NCI-H1417 (cell line): ENCODE measurements at places on chromosomes 2 and 18.

DNA sequence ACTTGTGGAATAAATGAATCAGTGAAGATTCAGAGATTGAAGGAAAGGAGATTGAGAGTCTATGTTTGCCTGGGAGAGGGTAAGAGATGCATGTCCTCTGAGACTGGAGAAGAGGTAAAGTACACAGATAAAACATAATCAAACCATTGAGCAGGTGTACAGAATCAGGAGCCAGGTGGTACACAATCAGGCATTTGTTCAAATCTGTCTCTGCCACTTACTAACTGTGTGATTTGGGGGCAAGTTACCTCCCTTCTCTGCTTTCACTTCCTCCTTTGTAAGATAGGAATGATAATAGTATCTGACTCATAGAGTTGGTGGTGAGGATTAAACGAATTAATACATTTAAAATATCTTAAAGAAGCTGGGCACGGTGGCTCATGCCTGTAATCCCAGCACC, 94.0 kb downstream of the CDK15 start:
- DNase-seq, result no peak

DNA sequence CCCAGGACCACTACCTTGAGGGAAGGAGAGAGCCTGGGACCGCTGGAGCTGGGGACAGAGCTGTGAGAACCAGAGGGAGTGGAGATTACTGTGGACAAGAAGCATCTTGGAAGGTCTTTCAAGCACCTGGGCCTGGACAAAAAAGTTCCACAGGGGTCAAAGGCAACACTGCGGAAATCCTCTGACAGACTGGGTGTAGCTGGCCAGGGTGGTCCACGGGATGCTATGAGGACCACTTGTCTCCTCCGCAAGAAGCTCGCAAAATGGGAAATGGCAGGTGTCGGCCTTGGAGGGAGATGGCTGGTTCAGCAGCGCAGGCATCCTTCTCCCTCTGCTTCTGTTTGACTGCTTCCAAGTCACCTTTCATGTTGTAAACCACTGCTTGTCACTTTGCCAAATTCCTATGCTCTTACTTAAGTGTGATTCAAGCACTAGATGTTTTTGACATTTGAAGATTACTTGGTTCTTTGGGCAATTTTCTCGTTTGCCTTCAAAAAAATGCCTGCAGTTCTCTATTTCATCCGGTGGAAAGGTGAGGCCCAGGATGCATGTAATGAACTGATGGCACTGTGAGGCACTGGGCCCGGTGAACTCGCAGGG, 27.7 kb downstream of the KLHL29 start:
- no peak for DNase-seq

- DNase-seq, result no peak
Observed at GRCh38 chr2:161208527-161209139, 48.4 kb downstream of the TANK start.

GRCh38 chr18:32771871-32772580, 797 bp downstream of the KLHL14 start:
- DNase-seq, result no peak

DNA sequence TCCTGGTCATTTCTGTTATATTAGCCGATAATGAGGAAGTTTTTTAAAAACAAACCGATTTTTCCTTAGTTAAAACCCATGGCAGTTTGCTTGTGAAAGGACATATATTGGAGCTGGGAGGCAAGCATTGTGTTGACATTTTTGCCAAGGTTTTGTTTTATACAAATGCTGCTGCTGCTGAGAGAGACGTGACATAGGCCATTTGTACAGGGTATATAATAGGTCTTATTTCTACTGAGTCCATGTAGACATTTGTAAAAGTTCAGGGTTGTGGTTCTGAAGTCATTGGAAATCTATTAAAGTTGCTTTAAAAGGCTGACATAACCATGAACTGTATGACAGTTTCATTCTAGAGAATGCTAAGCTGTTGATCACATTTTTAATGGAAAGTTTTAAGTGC, 424.0 kb upstream of the FANCL start:
- DNase-seq, result no peak

DNA sequence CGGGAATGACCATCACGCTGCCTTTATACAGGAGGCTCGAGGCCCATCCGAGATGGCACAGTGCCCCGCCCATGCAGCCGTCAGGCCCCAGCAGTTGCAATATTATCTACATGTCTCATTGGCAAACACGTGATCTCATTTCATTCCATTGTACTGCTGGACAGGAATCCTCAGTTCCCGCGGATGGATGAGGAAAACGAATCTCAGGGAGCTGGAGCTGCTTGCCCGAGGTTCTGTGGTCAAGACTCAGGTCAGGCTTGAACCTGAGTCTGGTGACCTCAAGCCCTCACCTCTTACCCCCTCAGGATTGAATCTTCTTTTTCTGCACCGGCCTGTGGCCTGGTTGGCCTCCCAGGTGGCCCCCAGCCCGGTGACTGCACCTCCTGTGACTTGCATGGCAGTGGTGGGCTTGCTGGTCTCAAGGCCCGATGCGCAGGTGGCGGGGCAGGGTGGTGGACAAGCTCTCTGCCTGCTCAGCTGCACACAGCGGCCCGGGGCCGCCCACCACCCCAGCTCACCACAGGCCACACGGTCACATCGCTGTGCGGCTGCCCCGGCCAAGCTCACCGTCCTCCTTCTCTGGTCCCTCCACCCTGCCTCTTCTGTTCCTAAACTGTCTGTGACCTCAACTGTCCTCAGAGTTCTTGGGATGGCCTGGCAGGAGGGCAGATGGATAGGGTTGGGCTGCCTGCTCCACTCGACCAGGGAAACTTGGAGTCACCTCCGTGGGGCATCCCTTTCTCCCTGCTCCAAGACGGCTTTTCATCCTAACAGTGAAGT, 52.0 kb upstream of the HS6ST1 start:
- DNase-seq, result no peak

DNA sequence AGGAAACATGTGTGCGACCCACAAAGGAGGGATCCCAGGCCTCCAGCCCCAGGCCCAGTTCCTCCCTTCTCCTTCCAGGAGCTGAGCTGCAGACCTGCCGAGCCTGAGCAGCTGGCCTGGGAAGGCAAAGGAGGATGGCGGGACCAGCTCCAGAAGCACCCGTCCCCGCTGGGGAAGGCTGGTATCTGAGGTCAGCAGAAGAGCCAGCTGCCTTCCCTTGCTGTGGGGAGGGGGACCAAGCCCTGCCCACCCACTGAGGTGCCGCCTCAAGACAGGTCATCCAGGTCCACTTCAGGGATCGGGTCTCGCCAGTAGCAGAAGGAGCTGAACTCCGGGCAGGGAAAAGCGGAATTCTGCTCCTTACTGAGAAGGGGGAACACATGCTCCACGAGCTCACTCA, 73.2 kb downstream of the EMILIN2 start:
- DNase-seq, result no peak

DNA sequence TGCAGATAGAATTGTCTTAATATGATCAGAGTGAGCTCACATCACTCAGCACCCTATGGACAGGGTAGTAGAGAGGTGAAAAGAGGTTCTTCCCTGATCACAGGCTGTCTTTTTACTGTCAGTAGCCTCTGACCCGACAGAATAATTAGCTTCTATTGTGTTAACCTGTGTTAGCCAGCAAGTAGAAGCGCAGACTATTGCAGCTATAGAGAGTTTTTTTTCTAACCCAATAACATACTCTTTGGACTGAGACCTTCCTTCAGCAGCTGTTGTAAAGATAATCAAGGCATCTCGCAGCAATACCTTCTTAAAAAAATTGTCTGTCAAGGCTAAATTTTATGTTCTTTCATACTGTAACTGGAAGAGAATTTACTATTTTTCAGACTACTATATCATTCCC, 670.4 kb downstream of the ADCYAP1 start:
- DNase-seq, result no peak

DNA sequence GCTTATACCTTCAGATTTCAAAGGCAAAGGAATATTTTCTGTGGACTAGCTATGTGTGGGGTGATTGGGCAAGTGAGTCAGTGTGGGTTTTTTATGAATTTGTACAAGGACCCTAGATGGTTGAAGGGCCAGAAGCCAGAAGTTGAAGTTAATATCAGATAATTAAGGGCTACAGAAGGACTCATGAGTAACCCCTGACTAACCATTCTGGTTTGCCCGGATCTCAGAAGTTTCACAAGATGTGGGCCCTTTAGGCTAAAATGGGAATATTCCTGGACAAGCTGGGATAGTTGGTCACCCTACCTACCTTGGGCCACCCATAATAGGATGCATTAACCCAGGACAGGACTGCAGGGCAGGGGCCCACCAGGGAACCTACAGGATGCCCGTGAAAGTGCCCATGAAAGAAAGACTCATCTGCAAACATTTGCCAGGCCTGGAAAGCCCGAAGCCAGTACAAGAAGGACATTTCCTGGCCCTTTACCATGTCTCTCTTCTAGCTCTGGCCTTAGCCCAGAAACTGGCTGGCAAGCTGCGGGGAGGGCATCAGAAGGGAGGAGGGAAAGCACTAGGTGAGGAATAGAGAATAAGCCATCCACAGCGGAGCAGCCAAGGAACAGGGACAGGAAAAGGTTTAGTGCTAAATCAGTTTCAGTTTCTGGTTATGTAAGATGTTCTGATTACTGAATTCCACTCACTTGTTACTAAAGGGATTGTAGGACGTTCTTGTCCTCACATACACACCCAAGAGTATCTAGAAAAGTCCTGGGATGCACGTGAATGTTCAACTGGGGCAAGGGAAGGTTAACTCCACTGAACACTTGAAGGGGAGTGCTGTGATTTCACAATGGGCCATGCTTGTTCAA, 33.6 kb downstream of the GCG start:
- DNase-seq, result no peak

GRCh38 chr18:49625021-49625691, 63.3 kb downstream of the LIPG start:
- no peak for DNase-seq

DNA sequence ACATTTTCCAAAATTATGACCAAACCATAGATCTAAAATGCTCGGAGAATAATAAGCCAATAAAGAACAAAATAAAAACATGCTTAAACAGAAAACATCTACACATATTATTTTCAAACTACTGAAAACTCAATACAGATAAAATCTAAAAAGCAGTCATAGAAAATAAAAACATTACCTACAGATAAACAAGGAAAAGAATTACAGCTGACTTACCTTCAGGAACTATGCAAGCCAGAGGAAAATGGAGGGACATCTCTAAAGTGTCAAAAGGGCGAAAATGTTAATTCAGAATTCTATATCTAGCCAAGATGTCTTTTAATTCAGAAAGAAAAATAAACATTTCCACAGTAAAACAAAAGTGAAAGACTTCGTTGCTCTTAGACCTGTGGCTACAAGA, 112.9 kb upstream of the GYPC start:
- no peak for DNase-seq

DNA sequence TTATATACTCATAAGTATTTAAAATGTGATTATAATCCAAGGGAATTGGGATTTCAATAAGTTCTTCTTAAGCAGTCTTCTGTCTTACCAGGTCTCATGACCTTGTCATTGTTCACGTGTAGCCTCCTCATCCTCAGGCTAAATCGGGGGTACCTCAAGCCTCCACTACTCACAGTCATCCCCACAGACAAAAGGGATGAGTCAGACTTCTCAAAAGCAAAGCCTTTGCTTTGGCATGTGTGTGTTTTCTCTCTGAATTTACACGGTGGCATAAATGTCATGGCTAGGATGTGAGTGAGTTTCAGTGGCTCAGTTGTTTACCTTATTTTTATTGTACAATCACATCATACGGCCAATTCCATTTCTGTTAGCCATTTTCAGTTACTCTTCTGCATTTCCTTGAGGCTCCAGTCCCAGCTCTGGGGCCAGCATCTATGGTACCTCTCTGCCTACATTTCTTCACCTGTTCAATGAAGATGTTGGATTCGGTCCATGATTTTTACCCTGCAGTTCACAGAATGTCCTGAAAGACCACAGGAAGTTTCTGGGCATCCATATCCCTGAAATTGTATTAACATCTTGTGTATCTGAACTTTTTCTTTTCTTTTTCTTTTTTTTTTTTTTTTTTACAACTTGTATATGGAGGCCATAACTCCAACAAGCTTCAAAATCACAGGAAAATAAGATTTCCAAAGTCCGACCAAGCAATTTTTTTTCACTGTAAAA, 195.3 kb downstream of the FHOD3 start:
- DNase-seq, result no peak

GRCh38 chr2:26396734-26397298, 4.9 kb upstream of the DRC1 start:
- no peak for DNase-seq

- no peak for DNase-seq
Observed at GRCh38 chr2:175929850-175930249, 72.2 kb downstream of the LNPK start.

DNA sequence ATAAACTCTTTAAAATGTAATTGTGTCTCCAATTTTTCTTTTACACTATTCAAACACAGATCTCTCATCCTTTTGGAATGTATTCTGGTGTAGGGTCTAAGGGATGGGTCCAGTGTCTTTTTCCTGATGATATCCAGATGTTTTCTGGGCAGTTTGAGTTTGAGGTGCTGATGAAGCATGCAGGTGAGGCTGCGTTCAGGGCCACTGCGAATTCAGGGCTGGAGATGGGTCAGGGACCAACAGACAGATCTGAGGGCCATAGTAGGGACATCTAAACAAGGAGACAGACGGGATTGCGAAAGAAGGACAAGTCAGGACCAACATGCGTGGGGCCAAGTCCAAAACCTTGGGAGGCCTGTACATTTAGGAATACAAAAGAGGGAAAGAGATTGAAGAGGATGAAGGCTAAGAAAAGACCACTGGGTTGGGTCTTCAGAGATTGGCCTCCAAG, 70.2 kb downstream of the ACAA2 start:
- DNase-seq, result no peak

DNA sequence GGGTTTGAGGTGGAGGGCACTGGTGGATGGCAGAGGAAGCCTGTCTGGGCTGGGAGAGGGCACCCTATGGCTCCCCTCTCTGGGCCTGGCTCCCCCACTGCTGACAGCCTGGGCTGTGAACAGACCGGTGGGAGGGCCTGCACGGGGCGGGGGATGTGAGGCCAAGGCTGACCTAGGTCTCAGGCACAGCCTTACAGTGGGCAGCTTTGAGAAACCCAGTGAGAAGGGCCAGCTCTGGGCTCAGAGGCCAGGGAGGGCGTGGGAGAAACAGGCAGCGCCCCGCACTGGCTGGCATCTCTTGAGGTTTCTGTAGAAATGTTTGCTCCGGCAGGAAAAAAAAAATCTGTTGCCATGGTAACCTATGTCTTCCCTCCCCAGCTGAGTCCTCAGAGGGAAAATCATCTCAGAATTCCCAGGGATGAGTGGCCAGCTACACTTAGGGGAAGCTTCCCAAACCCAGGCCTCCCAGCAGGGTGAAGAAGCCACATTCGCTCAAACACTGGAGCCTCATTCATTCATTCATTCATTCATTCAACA, 71.7 kb upstream of the TAF1B start:
- no peak for DNase-seq

GRCh38 chr2:31256611-31257382, 22.8 kb downstream of the EHD3 start:
- DNase-seq, result peak; percentile 60

GRCh38 chr2:64765160-64765805, 111.6 kb upstream of the SERTAD2 start:
- DNase-seq, result no peak

GRCh38 chr2:88088999-88089398, 21.4 kb downstream of the SMYD1 start:
- no peak for DNase-seq

- no peak for DNase-seq
Observed at GRCh38 chr2:185278761-185279160, 459.8 kb upstream of the FSIP2 start.
